ENCODE measurements at places on chromosomes 5 and 9.

GRCh38 chr5:139652788-139653241 is 4.7 kb downstream of the CXXC5 start:
- no peak for DNase-seq

- peak; percentile 76 for DNase-seq
These were observed 11.4 kb downstream of the MTAP start for GRCh38 chr9:21813575-21814473.

GRCh38 chr9:2700909-2701550 is 16.3 kb upstream of the KCNV2 start:
- DNase-seq: no peak

DNA sequence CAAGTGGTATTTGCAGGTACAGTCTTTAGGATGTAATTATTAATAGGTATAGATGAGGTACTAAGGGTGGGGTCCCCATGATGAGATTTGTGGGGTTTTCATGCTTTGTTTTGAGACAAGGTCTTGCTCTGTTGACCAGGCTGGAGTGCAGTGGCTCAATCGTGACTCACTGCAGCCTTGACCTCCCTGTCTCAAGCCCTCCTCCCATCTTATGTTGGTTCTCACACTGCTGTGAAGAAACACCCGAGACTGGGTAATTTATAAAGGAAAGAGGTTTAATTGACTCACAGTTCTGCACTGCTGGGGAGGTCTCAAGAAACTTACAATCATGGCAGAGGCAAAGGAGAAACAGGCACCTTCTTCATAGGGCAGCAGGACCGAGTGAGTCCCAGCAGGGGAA is 217.5 kb downstream of the CDK5RAP2 start:
- no peak for DNase-seq

GRCh38 chr9:33506626-33507370 is 17.3 kb upstream of the ANKRD18B start:
- DNase-seq: no peak

GRCh38 chr5:72659726-72660125 is 152.5 kb upstream of the ZNF366 start:
- no peak for DNase-seq

DNA sequence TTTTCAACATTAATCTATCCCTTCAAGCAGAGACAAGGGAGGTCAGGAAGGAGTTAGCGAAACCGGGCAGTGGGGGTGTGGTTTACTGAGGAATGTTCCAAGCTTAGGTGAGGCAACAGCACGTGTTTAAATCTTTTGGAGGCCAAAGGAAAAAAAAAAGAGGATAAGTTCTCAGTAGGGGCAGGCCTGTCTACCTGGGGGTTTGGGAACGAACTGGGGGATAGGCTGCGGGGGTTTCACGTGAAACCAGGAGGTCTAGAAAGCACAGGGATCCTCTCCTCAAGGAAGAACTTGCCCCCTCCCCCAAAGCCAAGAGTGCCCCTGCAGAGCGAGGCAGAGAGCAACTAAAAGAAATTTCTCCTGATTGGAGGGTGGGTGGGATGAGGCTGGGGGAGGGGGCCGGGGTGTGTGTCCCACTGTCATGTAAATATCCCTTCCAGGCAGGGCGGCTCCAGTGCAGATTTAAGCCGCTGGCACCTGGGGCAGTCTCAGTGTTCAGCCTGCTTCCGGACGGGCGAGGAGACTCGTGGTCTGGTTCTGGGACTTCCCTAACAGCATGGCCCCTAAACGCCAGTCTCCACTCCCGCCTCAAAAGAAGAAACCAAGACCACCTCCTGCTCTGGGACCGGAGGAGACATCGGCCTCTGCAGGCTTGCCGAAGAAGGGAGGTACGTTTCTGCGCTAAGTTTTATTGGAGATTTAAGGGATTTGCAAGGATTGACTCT is 5.5 kb upstream of the SET start:
- peak; percentile 58 for DNase-seq

- no peak for DNase-seq
These were observed 12.7 kb upstream of the PRELID2 start for GRCh38 chr5:145847499-145848497.

GRCh38 chr9:112884101-112884500 is 6.6 kb downstream of the SLC46A2 start:
- peak; percentile 57 for DNase-seq

- DNase-seq: no peak
These were observed 57.5 kb downstream of the VAV2 start for GRCh38 chr9:133934482-133935232.

All from left kidney (tissue), 8 donors.